ENCODE measurements at places on chromosomes 6 and 20. TPM values are rescaled to one million over a fixed set of nuclear protein-coding genes. Genes with fewer than 3 reads are reported as not detected.
A peak's percentile ranks its signal among the peaks of the same experiment; 100 is the strongest.

- DNase-seq, result peak; percentile 38
Observed at GRCh38 chr6:163679753-163680152, 265.2 kb downstream of the QKI start.

GRCh38 chr20:8077137-8077466 lies 55.0 kb upstream of the PLCB1 start:
- peak; percentile 53 for DNase-seq

The SAMD5 gene
- polyA plus RNA-seq, result 0.42 TPM

GRCh38 chr6:146543211-146543939 lies at the start of gene RAB32:
RAB32 (plus strand) TSS chr6:146543833; CDS start chr6:146543872, 39 bp downstream.
- peak; percentile 98 for DNase-seq

DNA sequence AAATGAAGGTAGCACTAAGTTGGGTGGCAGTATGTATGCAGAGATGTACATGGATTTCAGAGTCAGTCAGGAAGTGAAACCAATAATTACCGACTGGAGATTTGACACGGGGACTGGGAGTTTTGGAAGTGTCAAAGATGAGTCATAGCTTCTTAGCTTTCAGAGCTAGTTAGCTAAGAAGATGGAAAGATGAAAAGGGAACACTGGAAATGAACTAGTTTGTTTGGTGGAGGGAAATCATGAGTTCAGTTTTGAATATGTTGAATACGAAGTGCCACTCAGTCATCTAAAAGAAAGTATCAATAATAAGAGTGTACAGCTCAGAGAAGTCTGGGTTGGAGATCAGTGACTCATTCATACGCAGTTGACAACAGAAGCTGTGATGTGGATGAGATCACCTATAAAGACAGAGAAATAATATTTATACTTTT lies 7.5 kb downstream of the ESF1 start:
- DNase-seq, result no peak

GRCh38 chr20:53838311-53838868 lies 232.0 kb downstream of the BCAS1 start:
- DNase-seq, result no peak

The HFE gene
- polyA plus RNA-seq, result 1.3 TPM

The KIF6 gene
- 1.7 TPM for polyA plus RNA-seq

DNA sequence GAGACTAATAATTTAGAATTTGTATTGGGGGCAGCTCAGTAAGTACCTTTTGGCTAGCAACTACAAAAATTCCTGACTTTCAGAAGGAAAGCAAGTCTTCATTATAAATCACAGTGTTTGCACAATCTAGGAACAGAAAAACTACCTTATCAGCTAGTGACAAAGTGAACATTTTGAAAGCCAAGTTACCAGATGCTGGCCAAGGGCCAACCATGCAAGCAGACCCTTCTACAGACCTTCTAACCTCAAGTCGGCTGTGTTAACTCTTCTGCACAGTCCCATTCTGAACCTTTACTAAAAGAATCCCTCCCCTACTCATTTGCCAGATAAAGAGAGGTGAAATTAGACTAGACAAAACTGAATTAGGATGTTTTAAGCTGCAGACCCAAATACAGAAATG lies 341.9 kb downstream of the COL12A1 start:
- no peak for DNase-seq

DNA sequence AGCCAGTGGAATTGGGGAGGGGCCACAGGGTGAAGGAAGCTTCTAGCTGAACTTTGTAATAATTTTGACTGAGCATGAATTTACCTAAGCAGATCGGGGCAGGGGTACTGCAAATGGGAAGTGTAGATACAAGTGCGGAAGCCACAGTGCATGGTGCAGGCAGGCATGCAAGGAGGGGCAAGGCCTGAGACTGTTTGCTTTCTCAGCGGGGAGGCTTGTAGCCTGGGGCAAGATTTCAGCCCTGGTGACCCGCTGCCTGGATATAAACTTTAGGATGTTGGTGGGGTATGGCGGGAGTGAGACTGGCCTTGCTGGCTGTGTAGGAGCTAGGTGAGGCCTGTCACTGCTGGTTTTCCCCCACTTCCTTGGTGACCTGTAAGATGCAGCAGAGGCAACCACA lies 266.4 kb upstream of the PREP start:
- DNase-seq, result no peak

DNA sequence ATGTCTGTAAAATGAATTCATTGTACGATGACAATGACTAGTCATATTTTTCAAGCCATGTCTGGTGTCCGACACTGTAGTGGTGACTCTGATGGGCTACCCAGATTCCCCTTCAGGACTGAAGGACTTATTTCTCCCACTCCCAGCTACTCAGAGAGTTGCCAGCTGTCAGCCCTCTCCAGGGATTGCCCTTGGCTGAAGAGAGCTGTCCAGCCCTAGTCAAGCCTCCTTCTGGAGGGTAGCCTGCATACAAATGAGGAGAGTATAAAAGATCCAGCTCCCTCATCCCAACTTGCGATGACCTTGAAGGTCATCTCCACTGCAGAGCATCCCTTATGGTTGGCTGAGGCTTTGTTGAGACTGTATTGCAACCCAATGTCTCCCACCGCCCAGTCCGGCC lies 29.9 kb downstream of the JPH2 start:
- DNase-seq, result no peak

GRCh38 chr6:37587866-37588734 lies 88.4 kb upstream of the CCDC167 start:
- DNase-seq, result no peak

The FAM209B gene
- 0.26 TPM for polyA plus RNA-seq

DNA sequence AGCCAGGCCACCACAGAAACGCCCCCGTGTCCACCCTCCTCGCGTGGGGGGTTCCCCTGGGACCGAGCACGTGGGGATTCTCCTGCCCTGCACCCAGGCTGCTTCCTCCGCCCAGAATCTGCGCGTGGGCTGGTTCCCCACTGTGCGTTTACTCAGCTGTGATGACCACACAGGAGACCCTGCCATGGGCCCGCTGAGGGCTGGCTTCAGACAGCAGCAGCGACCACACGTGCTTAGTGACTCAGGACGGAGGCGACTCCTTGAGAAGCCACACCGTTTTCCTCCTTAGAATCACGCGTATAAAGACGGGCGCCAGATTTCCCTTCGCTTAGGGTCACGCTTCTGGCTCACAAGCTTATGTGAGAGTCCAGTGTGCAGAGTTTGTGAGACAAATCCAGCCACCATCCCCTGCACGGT lies 63.9 kb upstream of the PDE10A start:
- DNase-seq, result peak; percentile 12

- DNase-seq, result no peak
Observed at GRCh38 chr6:141744194-141744925, 388.4 kb upstream of the GJE1 start.

GRCh38 chr6:169046483-169047192 lies 207.0 kb downstream of the THBS2 start:
- DNase-seq, result no peak

GRCh38 chr20:61885759-61886715 lies 179.6 kb downstream of the TAF4 start:
- no peak for DNase-seq

DNA sequence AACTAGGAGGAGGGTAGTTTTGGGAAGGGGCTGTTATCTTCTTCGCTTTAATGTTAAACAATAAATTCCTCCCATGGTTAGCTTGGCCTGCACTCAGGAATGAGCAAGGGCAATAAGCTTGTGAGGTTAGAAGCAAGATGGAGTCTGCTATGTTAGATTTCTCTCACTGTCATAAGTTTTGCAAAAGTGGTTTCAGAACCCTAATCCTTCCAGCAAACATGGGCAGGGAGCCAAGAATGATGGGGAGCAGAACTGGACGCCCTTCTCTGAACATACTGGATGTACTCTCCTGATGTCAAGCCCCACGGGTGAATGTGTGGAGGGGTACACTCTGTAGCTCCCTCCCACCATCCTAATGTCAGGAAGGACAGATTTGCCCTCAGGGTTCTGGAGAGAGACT lies 22.3 kb downstream of the C6orf163 start:
- DNase-seq, result no peak

The DUSP15 gene
- polyA plus RNA-seq, result 7.2 TPM

The COL9A3 gene
- polyA plus RNA-seq, result 6.4 TPM

DNA sequence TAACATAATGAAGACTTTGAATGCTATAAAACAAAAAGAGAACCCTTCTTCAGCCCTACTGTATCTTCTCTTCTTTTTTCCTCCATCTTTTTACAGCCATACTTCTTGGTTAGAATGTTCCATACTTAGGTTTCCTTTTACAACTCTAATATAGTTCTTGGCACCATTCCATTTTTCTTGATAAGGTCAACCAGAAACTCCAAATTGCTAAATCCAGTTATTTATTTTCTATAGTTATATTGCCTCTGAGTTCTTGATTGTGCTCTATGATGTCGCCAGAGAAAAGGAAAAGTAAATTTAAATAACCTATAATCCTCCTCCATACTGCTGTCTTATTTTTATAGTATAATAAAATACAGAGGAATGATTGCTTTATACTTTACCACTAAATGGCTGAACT lies 26.7 kb upstream of the COL10A1 start:
- peak; percentile 38 for DNase-seq

The COL10A1 gene
- 0.50 TPM for polyA plus RNA-seq

- peak; percentile 57 for DNase-seq
Observed at GRCh38 chr6:111418971-111419693, 63.9 kb downstream of the REV3L start.

The NKX2-4 gene
- polyA plus RNA-seq, result not detected

GRCh38 chr6:167748046-167748445 lies 78.7 kb upstream of the AFDN start:
- DNase-seq, result no peak

GRCh38 chr6:112413780-112414179 lies 66.7 kb downstream of the RFPL4B start:
- DNase-seq, result no peak

DNA sequence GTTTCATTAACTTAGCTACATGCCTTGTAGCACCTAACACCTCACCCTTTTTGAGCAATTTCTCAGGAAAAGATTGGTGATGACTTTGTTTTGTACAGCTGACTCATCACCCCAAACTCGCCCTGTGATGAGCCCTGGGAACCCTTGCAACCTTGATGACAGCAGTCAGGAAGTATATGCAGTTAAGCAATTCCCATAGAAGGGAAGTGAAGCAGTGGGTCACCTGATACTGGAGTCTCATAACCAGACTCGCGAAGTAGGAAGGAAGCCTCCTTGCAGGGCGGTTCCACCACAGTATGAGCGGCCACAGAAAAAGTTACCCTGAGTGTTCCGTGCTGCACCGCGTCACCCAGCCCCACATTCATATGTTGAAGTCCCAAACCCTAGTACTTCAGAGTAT lies 82.0 kb upstream of the EDN1 start:
- peak; percentile 53 for DNase-seq

The GPR6 gene
- not detected for polyA plus RNA-seq

- DNase-seq, result no peak
Observed at GRCh38 chr6:96939007-96939805, 14.7 kb downstream of the KLHL32 start.

DNA sequence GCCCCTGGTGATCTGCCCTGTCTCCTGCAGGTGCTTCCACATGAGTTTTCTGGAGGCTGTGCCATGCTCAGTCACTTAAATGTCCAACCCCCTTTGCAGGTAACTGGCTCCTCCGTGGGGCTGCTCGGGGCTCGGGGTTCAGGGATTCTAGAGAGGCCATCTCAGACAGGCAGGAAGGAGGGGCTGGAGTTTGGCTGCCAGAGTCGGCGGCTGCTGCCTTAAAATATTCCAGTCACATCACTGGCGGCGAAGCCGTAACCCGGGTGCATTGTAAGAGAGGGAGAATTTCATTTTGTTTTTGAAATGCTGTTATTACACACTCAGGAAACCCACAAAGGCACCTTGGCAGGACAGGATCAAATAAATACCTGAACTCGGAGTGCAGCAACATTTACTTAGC lies 212.9 kb upstream of the PMEPA1 start:
- DNase-seq, result no peak

The ZC2HC1B gene
- not detected for polyA plus RNA-seq

GRCh38 chr20:34512955-34513419 lies 3.2 kb upstream of the DYNLRB1 start:
- DNase-seq, result no peak

- DNase-seq, result peak; percentile 37
Observed at GRCh38 chr6:72182337-72183246, 296.2 kb downstream of the RIMS1 start.

GRCh38 chr6:112343977-112344376 lies 3.2 kb upstream of the RFPL4B start:
- DNase-seq, result no peak

The NUDT3 gene
- polyA plus RNA-seq, result 18.6 TPM

GRCh38 chr6:15044146-15044882 lies 201.6 kb upstream of the JARID2 start:
- no peak for DNase-seq

Measured in cardiac muscle cell (in vitro differentiated cells and primary cell).